Activated CD4-positive, alpha-beta T cell treated with anti-CD3 and anti-CD28 coated beads, Interleukin-2, amount 50 U/mL, for 48 hours (primary cell): ENCODE measurements at places on chromosomes 16 and 17.

DNA sequence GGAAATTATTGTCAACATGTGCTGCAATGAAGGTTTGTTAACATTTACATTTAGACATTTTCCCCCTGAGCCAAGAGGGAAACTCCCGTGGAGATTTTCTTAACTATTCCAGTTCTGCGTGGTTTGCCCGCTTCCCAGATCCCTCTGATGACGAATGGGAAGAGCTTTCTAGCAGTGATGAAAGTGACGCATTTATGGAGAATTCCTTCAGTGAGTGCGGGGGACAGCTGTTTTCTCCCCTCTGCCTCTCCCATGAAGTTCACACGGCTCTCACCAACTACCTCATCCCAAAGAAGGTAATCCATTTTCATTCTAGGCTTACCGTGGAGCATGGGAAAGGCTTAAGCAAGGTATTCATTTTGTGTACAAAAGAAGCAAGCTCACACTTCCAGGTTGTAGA lies 18.2 kb downstream of the HEATR3 start:
- DNase-seq = no peak

DNA sequence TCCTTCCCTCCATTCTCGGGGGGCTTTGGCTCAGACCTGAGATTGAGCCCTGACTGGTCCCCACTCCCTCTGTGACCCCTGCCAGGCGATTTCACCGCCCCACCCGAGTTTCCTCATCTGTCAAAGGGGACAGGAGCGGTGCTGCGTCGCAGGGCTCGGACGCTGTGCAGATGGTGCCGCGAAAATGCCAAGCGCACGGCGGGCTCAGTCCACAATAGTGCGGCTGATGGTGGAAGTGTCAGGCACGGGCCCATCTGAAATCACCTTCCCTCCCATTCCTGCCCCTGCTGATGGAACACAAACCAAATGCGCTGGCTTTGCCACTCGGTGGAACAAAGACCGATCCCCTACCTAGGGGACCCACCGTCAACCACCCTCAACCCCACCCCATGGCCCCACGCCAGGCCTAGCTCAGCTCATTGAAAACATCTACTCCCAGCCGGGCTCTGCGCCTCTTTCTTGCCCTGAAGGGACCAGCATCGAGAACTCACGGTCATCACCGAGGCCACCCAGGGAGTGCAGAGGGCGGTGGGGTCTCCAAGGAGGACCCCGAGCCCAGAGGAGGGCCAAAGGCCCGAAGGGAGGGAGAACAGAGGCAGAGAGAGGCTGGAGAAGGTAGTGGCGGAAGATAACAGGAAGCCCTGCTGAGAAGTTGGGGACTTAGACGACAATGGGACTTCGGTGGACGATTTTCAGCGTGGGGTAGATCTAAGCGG lies 1.4 kb downstream of the CARHSP1 start:
- no peak for DNase-seq

DNA sequence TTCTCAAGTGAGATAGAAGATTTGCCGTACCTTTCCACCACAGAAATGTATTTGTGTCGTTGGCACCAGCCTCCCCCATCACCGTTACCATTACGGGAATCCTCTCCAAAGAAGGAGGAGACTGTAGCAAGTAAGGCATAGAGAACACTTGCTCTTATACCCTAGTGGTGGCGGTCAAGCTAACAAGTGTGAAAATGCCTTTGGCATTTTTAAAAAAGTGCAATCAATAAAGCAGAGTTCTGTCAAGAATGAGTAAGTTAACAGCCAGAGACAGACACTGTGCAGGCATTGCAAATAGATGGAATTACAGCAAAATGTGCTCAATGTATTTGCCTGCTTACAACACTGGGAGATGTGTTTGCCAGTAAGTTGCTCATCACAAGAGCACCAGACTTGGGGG lies 7.7 kb downstream of the MSL1 start:
- no peak for DNase-seq

- no peak for DNase-seq
These were observed 4.1 kb downstream of the SDR42E1 start for GRCh38 chr16:82007189-82007588.
